ENCODE measurements at places on chromosomes 1 and 21.

DNA sequence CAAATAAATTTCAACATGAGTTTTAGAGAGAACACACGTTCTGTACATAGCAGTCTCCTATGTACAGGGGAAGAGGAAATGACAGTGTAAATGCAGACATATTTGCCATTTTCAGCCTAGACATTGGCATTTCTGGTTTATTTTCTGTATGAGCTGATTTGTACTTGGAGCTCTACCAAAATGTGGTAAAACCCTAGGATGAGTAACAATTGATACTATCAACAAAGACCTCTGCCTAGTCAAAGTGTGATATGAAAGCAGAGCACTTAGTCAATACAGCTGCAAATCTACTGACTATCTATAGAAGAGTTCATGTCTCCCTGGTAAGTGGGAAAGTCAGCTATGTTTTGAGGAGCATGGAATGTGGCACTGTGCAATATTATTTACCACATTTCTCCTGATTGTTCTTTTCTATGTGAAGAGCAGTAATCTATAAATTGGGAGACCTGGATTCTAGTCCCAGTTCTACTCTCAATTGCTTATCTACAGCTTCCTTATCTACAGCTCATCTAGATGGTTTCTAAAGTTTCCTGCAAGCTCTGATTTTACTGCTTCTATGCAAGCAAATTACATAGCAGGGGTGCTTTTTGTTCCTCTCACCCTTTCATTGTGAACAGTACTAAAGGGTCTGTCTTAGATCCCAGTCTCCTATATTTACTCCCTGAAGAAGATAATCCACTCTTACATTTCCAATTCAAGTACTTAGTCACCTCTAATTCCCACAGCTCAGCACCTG is 334.2 kb downstream of the NTNG1 start:
- DNase-seq: no peak

- no peak for DNase-seq
Observed at GRCh38 chr1:184806296-184806721, 51.7 kb upstream of the EDEM3 start.

DNA sequence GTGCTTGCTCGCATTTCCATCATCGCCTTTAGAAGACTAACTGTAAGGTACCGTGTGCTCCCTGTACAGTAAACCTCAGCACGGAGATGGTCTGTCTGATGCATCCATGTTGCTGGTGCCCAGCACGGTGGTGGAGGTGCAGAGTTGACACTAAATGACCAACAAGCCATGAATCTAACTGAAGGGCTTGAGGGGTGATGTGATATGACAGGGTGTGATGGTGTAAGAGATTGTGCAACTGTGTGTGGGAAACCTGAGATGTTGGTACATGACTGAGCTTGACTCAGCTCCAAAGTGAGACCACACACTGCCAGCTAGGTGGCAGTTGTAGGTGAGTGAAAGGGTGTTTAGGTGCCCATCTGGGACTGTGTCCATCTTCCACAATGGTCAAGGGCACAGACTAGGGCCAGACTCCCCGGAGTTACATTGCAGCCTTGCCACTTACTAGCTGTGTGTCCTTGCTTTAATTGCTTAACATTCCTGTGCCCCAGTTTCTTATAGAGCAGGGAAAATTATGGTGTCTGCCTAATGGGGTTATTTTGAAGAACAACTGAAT is 21.4 kb downstream of the SLC2A1 start:
- DNase-seq: no peak

- DNase-seq: no peak
Observed at GRCh38 chr1:184630679-184631060, 124.0 kb downstream of the EDEM3 start.

GRCh38 chr1:96746440-96747420 is 25.1 kb downstream of the PTBP2 start:
- no peak for DNase-seq

DNA sequence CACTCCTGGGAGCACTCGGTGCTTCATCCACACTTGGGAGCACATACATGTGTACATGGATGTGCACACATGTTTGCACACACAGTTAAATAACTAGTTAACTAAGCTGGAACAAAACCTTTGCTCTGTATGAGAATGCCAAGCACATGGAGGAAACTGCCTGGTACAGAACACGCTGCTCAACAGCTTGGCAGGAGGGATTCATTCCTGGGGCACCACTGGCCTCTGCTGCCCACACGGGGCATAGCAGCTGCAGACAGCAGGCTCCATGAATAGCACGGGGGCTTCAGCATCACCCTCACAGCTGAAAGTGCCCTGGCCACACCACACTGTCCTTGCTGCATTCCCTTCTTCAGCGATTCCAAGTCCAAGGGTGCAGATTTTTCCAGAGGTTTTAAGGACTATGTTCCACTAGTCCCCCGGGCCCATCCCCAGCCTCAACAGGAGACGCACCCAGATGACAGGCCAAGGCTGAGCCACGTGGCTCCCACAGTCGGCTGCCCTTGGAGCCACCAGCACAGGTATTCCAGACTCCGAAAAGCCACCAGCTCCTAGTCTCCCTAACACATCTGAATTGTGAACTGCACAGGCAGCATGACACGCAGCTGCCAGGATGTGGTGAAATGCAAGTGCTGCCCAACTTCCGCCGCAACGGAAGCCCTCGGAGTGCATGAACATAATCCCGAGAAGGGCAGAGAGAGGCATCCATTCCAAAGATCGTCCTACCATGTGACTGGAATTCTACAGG is 16.9 kb downstream of the NPHP4 start:
- no peak for DNase-seq

- DNase-seq: peak; percentile 79
Observed at GRCh38 chr1:223707256-223708000, 4.9 kb upstream of the CAPN2 start.

Data from psoas muscle (tissue), 8 donors.